ENCODE measurements at places on chromosomes 12 and 14.

DNA sequence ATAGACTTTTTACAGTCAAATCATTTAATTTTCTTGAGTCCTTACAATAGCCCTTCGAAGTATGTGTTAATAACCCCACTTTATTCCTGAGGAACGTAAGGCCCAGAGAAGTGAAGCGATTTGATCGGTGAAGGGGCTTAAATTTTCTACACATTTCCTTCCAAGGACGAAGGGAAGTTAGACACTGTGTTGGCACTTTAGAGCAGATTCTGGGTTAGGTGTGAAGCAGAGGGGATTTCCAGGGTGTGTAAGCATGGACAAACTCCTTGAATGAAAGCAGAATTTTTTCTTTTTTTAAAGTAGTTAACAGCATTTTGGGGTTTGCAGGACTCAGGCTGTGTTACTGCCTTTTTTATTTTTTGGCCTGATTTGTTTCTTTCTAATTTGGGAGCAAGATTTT, 38.9 kb downstream of the PRORP start:
- no peak for DNase-seq

GRCh38 chr12:18578191-18578590, 159.6 kb downstream of the PLCZ1 start:
- no peak for DNase-seq

DNA sequence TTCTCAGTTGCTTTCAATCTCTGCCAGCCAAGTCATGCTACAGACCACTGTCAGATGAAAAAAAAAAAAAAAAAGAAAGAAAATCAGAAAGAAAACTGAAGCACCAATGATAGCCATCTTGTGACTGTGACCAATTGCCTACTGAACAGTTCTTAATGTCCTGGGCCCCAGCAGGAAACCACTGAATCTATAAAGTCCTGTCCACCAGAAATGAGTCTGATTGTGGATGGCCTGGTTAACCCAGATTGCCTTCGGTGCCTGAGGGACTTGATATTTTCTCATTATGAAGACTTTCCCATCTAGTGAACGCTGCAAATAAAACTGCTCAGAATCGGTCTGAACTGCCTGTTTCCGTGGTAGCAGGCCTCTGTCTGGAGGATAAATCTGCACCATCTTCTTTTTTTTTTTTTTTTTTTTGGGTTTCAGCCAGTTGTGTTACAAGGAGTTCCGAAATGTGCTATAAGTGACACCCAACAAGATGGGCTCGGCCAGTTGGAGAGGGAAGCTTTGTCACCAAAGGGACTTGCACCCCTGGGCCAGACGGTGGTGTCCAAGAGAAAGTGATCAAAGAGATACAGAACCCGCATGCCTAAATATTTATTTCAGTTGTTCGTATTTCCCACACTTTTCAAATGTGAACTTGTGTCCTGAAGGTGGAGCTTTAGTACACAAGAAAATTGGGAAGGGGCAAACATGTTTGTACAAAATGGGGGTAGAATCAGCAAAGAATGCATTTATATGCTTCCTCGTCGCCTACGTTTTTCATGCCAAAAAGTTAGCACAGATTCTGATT, 3.0 kb upstream of the PLXNC1 start:
- no peak for DNase-seq

GRCh38 chr12:132026796-132027500, 77.2 kb downstream of the EP400 start:
- no peak for DNase-seq

GRCh38 chr14:64671591-64671990, 32.6 kb upstream of the PLEKHG3 start:
- DNase-seq: no peak

DNA sequence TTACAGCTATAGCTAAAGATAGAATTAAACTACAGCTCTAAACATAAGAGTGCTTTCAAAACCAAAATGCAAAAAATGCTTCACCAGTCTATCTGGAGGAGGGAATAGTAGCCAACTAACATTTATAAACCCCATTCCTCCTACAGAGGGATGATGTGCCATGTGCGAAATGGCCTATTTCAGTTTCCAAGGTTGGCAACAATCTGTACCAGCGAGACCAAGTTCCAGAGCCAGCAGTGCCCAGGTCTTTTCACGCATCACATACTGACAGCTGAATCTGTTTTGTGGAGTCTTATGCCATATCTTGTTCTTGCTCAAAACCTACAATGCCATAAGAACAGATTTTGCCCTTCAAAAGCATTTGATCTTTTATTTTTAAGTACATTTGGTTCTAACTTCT, 24.5 kb downstream of the NELL2 start:
- DNase-seq: no peak

GRCh38 chr14:91372671-91373495, 44.7 kb downstream of the CCDC88C start:
- DNase-seq: no peak

DNA sequence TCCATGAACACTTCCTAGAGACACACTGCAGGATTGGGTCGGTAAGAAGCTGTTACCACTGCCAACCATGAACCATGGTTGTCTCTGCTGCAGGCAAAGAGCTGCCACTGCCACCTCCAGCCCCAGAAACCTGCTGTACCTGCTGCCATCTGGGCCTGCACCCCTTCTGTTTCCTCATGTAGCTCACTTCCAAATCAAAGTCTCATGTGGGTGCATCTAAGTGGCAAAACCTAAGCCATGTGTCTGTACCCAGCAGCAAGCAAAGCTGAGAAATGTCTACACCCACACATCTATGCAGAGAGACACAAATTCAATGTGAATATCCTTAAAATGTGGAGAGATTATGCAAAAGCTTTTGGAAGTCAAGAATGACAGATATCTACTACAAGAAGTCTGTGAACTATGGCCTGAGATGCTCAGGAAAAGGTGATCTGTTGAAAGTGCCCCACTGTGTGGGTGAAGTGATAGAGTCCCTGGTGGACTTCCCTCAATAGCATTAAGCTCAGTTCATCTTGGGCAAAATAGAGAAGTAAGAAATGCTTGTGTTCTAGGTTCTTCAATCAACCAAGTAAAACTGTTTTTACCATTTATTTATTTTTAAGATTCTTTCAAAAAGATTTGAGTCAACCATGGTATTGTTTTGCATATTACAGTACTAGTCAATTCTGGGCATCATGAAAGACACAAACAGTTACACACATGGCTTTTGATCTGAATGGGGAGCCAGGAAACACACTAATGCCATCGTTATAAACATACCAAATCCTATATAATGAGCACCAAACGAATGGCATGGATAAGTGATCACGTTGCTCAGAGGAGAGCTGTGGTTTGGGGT, 64.4 kb downstream of the FOS start:
- no peak for DNase-seq

GRCh38 chr12:18207266-18207665, 54.1 kb upstream of the PIK3C2G start:
- DNase-seq: no peak

- no peak for DNase-seq
Observed at GRCh38 chr14:28666961-28667360, 99.6 kb upstream of the FOXG1 start.

DNA sequence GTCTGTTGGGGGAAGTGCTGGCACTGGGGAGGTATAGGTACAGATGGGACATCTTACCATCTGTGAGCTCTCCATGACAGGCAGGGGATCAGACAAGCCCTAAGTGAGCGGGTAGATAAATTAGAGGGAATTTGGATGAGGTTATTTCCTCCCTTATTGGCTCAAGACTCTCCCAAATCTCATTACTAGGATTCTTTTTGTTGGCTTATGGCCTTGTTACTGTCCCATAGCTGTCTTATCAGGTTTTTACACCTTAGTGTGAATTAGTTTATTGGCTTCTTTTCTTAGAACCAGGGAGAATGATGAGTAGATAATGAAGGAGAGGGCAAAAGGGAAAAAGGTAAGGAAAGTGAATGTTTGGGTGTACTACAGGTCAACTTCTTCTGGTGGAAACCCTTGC, 191.1 kb upstream of the PRICKLE1 start:
- DNase-seq: no peak

DNA sequence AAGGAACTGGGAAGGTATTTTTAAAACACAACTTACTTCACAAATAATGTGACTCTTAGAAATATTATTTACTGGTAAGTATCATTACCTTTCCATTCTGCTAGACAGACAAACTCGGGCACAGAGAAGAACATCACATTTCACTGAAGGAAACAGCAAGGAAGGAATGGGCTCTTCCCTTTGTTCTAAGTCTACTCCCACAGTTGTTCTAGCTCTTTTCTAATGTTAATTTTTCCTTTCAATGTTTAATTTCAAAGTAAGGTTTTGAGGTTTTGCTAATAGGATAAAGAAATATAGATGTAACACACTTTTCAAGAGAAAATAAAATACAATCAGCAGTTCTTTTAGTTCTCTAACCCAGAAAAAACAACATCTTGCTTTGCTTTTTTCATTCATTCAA, 7.0 kb downstream of the NID2 start:
- no peak for DNase-seq

- DNase-seq: no peak
Observed at GRCh38 chr12:1635301-1636095, 6.5 kb downstream of the WNT5B start.

DNA sequence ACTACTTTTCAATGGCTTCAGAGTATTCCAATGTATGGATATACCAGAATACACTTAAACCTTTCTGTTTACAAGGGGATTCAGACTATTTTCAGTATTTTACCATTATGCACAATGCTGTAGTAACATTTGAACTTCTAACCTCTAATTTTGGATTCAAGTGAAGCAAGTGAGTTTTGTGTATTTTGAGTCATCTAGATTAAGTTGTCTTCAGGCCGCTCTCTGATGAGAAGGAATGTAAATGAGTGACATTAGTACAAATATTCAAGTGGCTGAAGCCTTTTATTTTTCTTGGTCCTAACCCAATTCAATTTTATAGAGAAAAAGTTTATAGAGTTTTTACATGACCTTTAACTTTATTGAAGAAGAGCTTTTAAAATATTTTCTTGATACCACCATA, 125.6 kb downstream of the PDE3A start:
- no peak for DNase-seq

- no peak for DNase-seq
Observed at GRCh38 chr14:42149609-42150261, 543.1 kb downstream of the LRFN5 start.

DNA sequence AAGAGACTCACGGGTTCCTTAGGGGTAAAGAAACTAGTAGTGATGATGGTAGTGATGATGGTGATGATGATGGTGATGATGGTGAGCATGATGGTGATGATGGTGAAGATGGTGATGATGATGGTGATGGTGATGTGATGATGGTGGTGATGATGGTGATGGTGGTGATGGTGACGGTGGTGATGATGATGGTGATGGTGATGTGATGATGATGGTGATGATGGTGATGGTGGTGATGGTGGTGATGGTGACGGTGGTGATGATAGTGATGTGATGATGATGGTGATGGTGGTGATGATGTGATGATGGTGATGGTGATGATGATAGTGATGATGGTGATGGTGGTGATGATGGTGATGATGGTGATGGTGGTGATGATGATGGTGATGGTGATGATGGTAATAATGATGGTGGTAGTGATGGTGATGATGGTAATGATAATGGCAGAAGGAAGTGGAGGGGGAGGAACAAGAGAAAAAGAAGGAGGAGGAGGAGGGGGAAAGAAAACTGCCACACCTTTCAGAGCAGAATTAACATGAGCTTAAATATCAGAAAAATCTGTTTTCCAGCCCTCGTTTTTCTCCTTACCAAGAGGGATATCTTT, 85.5 kb downstream of the FZD10 start:
- DNase-seq: no peak

DNA sequence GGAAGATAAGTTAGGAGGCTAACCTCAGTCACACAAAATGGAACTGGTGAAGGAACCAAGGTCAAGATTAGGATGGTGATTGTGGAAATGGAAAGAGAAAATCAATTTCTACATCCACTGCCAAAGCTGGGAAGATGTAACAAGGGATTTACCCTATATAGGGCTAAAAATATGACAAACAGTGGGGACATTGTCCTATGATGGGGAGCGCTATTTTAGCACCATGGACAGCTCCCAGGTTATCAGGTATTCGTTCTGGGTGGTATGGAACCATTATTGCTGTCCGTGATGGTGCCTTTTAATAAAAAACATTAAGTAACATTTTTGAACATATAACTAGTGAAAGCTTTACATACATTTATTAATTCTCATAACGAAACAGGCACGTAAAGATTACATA, 124.0 kb downstream of the NDUFA12 start:
- no peak for DNase-seq

- no peak for DNase-seq
Observed at GRCh38 chr12:12999271-12999958, 650 bp downstream of the HEBP1 start.

All from stimulated activated CD8-positive, alpha-beta memory T cell treated with anti-CD3 and anti-CD28 coated beads, Interleukin-4, amount 100 ng/mL, for 1 hour (primary cell).